ENCODE measurements at places on chromosomes 4 and X.

- DNase-seq = no peak
Observed at GRCh38 chr4:6460876-6461275, 11.5 kb downstream of the PPP2R2C start.

DNA sequence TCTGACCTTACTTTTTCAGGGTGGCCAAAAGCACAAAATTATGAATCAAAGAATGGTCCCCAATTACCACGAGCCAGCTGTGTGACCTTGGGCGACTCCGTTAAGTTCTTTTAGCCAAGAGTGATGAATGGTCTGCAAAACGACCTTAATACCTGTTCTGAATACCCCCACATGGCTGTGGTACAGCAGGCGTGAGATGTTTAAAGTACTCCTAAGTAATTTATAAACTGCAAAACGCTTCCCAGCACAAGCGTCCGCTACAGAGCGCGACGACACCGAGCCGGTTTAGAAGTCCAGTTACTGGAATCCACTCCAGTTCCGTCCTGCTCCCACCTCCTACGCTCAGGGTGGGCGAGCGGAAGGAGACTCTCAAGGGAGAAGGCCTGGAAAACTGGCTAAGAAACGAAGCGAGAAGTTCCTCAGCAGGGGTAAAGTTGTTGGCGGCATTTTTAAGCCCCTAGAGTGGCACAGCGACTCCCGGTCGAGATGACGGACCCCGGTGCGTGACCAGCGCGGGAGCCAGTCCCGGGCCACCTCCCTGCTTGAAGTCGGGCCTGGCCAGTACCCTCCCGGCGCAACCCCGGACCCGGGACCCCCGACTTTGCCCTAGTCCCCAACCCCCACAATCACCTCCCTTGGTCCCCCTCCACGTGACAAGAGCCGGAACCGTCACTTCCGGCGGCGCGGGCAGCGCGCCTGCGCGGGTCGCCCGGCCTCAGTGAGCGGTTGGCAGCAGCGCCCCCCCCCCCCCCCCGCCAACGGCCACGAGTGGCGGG lies 659 bp upstream of the BMP2K start:
- peak; percentile 78 for DNase-seq

DNA sequence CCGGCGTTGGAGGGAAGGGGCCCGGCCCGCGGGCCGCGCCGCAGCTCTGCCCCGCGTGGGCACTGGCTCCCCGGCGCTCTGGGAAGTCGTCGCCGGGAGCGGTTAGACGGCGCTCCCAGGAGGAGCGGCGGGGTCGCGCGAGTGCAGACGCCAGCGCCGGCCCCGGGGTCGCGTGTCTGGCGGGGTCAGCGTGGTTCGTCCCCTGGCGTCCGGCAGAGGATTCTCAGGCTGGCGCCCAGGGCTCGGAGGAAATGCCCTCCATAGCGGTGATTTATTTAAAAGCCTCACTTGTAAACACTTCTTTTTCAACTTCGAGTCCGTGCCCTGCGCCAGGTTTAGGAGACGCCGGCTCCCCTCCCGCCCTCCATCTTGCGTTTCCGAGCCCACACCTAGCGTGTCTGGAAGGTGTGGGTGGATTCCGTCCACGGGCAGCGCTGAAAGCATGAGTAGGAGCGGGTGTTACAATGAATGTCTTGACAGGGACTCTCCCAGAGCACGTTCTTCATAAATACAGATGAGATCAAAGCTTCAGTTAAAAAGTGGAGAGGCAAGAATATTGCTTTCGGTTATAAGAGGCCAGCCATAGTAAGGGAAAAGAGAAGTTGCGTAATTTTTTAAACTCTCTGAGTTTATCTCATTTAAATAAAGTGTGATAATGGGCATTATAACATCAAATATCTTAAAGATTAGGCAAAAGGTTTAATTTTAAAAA lies 692 bp downstream of the FAM241A start:
- DNase-seq = peak; percentile 45

DNA sequence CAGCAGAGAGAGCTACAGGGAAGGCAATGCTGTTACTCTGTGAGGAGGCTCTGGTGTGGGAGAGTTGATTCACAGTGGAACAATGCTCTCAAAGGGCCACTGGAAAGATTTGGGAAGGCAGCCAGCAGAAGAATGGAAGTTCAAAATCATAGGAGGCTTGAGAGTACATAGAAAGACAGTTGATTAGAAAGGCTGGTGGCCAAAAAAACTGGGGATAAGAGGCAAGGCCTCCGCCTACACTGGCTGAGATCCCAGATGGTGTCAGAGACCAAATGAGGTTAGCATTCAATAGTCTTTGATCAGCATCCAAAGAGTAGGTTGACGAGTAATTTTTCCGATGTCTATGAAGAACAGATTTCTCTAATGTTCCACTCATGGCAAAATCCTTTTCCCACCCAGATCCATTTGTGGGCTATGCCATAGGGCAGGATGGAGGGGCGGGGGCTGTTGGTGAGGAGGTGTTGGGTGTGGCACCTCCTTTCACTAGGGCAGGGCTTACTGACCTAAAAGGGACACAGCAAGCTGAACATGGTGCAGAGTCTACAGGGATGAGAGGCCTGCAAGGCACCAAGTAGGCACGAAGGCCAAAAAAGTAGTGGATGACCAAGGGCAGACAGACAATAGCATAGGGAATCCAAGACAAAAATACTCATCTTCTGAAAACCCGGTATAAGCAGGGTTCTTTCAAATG lies 15.1 kb downstream of the TEC start:
- DNase-seq = peak; percentile 75

- no peak for DNase-seq
Observed at GRCh38 chrX:131577413-131577812, 33.5 kb downstream of the OR13H1 start.

- no peak for DNase-seq
Observed at GRCh38 chr4:94372991-94373390, 30.4 kb upstream of the HPGDS start.
